ENCODE measurements at places on chromosomes 16 and 17.

DNA sequence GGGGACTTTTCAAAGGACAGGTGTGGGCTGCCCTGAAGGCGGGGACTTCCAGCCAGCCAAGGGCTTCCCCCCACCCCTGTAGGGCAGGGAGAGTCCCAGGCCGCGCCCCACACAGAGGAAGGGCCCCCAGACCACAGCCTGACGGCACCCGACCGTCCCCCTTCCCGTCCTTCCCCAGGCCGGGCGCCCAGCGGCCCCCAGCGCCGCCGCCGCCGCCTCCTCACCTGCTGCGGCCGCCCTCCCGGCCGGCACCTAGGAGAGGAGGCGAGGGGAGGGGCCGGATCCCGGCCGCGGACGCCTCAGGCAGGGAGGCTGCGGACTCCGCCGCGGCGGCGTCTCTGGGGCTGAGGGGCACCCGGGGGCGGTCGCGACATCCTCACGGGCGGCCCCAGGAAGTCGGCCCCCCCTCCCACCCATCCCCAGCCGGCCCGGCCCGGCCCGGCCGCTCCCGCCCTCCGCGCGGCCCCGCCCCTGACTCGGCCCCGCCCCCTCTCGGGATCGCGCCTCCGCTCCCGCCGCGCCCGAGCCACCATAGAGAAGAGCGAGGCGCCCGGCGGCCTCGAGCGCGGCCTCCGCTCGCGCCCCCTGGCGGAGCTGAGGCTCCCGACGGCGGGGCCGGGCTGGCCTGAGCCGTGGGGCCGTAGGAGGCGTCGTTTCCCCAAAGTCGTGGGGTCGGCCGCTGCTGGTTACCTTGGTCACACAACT, 25.5 kb upstream of the RFFL start:
- DNase-seq = peak; percentile 83

GRCh38 chr16:30184096-30184890, 891 bp downstream of the CORO1A start:
- no peak for DNase-seq

- no peak for DNase-seq
These were observed 8.2 kb downstream of the CRAMP1 start for GRCh38 chr16:1620391-1620790.

GRCh38 chr16:2495041-2495440, 18.7 kb upstream of the ATP6V0C start:
- no peak for DNase-seq

- no peak for DNase-seq
These were observed 18.9 kb downstream of the CACNA1G start for GRCh38 chr17:50579399-50579798.

DNA sequence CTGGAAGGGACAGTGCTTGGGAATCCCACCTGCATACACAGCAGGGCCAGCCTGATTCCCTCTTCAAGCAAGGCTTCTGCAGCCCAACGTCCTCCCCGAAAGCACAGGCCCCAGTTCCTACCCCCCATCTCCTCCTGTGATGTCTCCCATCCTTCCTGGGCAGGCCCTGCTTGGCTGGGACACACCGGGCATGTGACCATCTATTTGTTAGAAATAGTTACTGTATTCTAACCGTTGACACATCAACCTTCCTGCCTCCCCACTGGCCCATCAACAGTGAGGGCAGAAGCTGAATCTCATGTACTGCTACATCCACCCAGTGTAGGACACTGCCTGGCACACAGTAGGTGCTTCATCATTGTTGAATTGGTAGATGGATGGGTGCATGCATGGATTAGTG, 10.7 kb downstream of the PRR29 start:
- no peak for DNase-seq

DNA sequence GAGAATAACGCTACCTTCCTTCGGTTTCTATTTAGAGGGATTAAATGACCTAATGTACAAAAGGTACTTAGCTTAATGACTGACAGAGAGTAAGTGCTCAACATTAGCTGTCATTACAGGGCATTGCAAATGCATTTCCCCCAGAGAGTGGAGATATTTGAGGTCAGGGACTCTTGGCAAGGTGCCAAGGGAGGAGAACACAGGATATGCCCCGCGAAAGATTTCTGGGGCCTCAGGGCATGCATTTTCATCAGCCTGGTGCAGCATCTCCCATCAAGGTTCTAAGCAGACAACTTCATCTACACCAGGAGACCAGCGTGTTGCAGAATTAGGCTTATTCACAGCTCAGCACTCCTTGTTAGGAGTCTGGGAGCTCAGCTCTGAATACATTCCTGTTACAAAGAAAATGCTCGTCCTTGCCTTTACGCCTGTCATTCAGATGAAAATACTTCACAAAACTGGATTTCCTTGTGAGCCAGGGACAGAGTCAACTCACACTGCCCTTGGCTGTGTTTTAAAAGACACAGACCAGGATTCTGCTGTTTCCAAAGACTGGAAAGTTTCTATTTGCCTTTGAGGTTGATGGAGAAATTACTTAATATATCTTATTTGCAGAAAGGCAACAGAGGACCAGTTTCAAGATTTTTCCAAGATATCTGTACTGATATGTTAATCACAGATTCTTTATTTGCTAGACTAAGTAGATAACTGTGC, 108.2 kb downstream of the VAT1L start:
- peak; percentile 34 for DNase-seq

GRCh38 chr16:50884066-50884860, 142.4 kb downstream of the CYLD start:
- no peak for DNase-seq

DNA sequence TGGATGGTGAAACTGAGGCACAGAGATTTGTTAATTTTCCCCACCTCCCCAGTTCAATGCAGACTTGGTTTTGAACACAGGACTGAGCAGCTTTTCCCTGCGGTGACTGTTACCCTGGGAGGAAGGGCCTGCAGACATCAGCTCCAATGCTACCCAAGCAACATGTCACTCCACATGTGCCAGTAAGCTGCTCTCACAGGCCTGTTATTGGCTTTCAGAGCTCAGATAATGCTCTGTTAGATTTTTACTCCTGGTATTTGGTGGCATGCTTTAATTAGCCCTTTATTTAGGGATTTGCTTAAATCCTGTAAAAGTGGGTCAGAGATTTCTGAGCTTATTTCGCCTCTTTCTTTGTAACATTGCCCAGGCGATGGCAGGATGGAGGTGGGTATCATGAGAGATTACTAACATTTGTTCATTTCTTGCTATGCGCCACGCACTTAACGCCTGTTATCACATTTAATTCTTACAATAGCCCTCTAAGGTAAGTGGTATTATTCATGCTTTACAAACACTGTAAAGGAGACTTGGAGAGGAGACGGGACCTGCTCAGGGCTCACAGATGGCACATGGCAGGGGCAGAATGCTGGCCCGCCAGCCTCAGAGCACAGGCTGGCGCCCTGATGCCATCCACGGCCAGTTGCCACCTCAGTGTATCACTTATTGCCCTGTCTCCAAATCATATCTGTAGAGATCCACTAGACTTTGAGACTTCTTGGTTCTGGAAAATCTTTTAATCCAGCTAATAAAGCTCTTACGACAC, 84.0 kb upstream of the CACNG5 start:
- DNase-seq = no peak

Measured in fibroblast of skin of abdomen (primary cell).